ENCODE measurements at places on chromosomes 1 and 21.
A peak's percentile ranks its signal among the peaks of the same experiment; 100 is the strongest.

- DNase-seq = no peak
Measured at GRCh38 chr21:27572696-27573095, 605.8 kb upstream of the ADAMTS5 start.

DNA sequence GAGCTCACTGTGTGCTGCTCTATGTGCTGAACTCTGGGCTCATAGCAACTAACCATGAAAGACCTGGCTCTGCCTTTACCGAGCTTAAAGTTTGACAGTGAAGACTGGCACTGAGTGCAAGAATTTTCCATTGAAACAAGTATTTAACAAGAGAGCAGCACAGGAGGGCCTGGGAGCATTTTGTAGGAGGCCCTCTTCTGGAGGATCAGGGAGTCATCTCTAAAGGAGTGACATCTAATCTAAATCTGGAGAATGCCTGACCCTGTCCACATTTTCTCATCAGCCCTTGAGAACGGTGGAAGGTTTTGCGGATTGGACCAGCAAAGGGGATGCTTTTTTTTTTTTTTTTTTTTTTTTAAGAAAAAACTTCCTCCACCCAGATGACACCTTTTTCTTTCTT is 150.8 kb downstream of the ROR1 start:
- DNase-seq = no peak

- DNase-seq = peak; percentile 11
Measured at GRCh38 chr1:170126696-170127095, 19.1 kb upstream of the NTMT2 start.

DNA sequence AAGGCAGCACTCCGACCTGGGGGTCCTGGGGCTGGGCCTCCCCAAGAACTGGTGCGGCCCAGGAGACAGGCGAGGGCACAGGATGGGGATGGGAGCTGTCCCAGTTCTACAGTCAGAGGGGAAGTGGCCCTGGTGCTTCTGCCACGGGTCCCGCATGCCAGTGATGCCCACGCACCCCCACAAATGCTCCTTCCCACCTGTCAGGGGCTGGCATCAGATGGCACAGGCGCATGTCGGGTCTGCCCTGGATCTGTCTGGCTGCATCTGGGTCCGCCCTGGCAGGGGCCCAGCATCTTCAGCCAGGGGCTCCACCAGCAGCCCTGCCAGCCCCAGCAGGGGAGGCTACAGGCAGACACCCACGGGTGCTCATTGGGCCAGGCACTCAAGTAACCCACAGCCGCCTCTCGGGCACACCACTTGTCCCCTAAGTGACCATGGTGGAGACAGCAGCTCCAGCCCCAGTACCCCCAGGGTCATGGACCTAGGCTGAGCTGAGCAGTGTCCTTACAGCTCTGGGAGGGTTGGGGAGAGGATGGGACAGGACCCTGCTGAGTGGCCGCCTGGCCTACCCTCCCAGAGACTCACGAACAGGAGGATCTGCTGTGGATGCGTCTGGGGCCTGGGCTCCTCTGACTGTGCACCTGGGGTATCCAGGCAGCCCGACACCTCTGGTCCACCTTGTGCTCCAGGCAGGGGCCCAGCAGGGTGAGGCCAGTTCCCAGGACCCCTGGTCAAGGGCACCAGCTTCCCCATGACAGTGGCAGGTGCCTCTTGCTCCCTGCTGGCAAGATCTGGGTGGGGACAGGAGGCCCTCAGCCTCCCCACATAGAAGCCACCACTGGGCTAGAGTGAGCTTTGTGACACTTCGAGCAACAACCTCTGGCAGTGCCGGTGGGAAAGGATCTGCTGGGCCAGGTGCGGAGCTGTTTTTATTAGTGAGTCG is 5.4 kb downstream of the SMIM1 start:
- no peak for DNase-seq

DNA sequence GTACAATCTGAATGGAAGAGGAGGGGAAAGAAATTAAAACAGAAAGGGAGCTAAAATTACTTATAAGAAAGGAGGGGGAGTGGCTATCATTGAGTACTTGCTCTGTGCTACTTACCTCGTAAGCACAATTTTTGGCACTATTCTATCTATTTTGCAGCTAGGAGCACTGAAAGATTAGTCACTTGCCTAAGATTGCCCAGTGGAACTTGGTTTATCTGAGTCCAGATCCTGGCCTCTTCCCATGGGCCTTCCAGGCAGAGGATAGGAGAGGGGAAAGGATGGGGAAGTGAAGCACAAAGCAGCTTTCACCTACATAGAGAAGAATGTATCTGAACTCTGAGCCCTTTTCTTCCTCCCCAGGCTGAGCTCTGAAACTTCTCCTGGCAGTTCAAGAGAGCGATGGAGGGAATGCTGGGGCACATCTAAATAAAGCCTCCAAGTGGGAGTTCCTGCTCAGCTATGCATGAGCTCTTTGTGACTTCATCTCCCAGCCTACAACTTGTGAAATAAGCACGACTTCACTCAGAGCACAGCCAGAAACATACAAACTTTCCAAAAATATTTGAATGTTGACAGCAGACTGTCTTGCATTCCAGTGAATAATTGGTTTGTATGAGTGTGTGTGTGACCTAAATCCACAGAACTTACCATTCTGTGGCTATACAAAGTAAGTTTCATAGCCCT is 29.4 kb downstream of the HMGB4 start:
- no peak for DNase-seq

GRCh38 chr1:76546354-76546933 is 320.8 kb upstream of the ST6GALNAC5 start:
- DNase-seq = no peak

DNA sequence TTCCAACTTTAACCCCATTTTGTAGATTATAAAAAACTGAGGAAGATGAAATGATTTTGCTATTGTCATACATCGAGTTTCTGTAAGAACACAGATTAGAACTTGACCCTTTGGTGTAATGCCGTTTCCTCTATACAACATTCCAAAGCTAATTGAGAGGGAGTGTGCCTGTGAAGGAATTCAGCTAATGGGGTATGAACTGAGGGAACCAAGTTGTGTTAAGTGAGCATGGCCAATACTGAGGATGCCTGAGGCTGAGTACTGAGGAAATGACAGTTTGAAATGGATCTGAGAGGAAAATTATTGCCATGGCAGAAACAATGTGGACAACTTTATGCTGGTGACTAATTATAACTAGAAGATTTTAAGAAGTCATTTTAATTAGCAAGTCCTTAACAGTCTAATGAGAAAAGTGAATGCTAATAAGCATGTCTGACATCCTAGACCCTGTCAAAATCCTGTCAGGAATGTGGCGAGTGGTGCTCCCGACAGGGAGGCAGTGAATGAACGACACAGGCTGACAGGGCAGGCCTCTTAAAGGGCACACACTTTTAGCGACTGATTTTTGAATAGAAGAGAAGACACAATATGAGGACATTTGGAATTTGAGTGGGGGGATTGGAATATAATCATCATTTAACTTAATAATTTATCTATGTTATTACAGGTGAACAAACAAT is 262.5 kb downstream of the HLX start:
- DNase-seq = no peak

DNA sequence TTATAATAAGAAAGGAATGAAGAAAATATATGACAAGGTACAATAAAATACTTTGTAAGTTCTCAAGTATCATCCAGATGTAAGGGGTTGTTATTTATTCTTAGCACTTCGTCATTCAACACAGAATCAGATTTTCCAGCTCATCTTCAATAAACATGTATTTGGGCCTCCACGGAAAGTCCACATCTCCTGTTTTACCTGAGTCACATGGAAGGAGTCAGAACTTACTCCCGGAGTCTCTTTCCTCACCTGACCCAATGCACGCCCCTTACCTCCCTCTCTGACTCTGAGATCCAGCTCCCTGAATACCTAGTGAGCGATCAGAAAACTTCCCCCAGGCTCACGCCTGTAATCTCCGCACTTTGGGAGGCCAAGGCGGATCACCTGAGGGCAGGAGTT is 1.5 kb upstream of the PMVK start:
- DNase-seq = no peak

GRCh38 chr1:2240270-2241156 is 12.4 kb downstream of the SKI start:
- no peak for DNase-seq

- no peak for DNase-seq
Measured at GRCh38 chr1:234742622-234743021, 132.6 kb upstream of the IRF2BP2 start.

GRCh38 chr1:178118524-178118923 is 24.6 kb downstream of the RASAL2 start:
- no peak for DNase-seq

DNA sequence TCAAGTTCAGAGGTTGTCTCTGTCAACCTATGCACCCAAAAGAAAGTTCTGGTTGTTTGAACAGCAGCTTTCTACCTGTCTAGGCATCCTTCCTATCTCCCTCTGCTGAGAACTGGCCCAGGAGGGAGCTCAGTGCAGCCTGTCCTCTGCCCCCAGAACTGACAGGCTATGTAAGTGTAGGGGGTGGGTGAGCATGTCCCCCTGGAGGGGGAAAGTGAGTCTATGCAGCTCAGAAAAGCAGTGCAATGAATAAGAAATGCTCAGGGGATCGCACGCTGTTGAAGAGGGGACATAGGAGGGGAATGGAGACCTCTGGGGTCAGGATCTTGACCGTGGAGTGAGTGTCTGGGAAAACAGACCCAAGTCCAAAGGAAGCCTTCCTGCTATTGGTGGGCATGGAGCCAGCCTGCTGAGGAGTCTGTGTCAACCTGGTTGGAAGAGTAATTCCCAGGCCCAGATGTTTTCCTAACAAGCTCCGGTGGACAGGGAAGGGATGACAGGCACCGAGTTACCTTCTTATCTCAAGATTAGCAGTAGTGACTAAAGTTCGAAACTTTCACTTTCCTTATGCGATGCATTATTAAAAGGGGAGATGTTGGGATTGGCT is 26.1 kb upstream of the FHAD1 start:
- DNase-seq = no peak

GRCh38 chr1:200040481-200041138 is 13.1 kb downstream of the NR5A2 start:
- DNase-seq = no peak

GRCh38 chr1:178050084-178050483 is 43.8 kb upstream of the RASAL2 start:
- DNase-seq = no peak

- DNase-seq = no peak
Measured at GRCh38 chr1:202658769-202659168, 51.5 kb downstream of the SYT2 start.

DNA sequence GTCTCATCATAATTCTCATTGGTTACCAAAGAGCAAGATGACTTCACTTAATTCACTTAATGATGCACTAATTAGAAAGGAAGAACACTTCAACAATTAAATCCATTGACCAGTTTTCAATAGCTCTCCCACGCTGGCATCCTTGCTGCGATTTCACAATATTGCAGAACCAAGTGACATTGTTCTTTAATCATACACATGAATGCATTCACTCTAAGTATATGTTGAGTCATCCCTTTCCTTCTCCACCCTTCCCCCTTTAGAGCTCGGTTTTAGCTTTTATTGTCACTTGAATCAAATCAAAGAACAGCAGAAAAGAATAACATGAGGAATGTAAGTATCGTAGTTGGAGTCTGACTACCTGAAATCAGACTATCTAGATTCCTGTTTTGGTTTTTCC is 233.6 kb upstream of the FMN2 start:
- no peak for DNase-seq

GRCh38 chr1:10429868-10430215 is 391 bp upstream of the CENPS start:
- DNase-seq = no peak

GRCh38 chr1:53189061-53189460 is 7.6 kb upstream of the CPT2 start:
- no peak for DNase-seq

- no peak for DNase-seq
Measured at GRCh38 chr1:33410091-33410701, 20.7 kb downstream of the PHC2 start.

GRCh38 chr1:57712846-57713245 is 289.0 kb upstream of the DAB1 start:
- no peak for DNase-seq

DNA sequence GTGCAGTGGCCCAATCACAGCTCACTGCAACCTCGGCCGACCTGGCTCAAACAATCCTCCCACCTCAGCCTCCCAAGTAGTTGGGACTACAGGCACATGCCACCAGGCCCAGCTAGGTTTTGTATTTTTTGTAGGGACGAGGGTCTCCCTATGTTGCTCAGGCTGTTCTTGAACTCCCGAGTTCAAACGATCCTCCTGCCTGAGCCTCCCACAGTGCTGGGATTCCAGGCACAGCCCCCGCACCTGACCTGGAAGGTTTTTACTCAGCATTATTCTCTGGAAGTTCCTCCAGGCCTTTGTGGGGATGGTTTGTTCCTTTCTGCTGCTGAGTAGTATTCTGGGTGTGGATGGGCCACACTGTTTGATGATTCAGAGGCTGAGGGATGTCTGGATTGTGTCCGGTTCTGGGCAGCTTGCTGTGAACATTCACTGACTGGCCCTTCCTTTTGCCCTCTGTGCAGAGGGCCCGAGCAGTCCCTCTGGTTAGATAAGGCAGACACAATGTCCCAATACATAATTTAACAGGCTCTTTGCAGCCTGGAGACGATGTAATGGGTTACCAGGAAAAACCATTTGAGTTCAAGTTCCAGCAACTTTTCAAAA is 6.0 kb upstream of the TRAPPC10 start:
- no peak for DNase-seq

GRCh38 chr1:69700770-69701169 is 133.0 kb downstream of the LRRC7 start:
- no peak for DNase-seq

DNA sequence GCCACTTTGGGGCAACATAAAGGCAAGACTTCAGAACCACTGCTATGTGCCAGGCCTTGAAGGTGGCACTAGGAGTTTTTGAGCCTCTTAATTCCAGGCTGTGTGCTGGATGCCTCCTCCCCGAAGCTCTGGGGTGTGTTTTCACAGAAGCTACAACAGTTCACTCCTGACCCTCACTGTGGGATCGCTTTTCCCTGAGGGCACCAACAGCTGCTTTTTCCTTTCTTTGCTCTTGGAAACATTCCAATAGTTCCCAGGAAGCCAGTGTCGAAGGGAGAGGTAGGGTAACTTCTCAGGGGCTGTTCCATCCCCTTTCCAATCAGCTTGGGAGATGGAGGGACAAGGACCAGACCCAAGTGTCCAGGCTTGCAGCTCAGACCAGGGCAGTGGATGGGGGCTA is 153.4 kb downstream of the C1orf94 start:
- no peak for DNase-seq

GRCh38 chr21:37356706-37357105 is 9.9 kb upstream of the DYRK1A start:
- no peak for DNase-seq

DNA sequence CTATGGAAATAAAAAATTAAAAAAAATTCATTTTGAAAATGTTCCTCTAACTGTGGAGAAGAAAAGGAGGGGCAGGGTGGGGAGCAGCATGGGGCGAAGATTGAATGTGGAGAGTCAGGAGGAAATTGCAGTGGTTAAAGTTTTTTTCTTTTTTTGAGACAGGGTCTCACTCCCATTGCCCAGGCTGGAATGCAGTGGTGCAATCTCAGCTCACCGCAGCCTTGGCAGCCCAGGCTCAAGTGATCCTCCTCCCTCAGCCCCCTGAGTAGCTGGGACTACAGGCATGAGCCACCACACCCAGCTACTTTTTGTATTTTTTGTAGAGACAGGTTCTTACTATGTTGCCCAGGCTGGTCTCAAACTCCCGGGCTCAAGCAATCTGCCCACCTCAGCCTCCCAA is 67.6 kb downstream of the ADSS2 start:
- no peak for DNase-seq
